ENCODE measurements at places on chromosomes 3 and 15.

- no peak for DNase-seq
Measured at GRCh38 chr3:47605652-47606051, 27.0 kb upstream of the CSPG5 start.

DNA sequence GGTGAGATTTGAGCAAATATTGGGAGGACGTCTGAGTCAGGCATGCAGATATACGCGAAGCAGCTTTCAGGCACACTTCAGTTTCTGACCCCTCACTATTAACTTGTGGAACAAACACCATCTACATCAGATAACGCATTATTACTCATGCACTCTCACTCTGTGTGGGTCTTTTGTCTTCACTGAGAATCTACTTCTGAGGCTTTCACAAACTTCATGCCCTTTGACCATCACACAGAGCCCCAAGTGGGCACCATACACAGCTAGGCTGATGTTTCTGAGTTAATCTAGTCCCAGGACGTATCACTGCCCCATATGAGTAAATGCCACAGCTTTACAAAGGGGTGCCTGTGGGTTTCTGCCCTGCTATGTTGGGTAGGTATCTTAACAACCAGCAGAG, 39.6 kb upstream of the IP6K2 start:
- DNase-seq, result no peak

DNA sequence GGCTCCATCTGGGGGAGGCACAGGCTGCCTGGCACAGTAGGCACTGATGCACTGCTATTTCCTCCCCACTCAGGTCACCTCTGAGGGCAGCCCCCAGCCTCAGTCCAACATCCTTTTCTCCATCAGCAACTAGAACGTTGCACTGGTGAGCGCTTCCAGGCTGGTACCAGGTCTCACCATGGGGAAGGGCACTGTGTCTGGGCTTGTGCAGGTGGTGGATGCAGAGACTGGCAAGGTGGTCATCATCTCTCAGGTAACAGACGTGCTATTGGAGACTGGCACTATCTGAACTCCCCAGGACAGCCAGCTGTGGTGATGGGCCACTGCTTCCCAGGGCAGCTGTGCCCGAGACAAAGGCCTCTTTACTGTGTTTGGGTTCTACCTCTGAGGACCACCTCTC, 8.3 kb upstream of the TXNRD3 start:
- DNase-seq, result no peak

DNA sequence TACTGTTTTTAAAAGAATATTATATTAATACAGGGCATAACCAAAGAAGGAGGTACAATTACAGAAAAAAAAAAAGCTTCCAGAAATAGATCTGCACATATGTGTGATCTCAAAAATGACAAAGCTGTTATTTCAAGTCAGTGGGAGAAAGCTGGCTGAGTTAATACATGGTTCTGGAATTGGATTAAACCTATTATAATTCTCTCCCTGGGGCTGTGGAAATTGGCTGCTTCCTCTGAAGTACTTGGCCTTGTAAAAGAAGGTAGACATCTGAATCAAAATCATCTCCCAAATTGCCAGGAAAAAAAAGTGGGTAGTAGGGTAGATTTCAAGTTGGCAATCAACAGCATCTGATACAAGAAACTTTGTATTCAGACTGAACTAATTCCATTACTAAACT, 723.9 kb upstream of the ALCAM start:
- no peak for DNase-seq

DNA sequence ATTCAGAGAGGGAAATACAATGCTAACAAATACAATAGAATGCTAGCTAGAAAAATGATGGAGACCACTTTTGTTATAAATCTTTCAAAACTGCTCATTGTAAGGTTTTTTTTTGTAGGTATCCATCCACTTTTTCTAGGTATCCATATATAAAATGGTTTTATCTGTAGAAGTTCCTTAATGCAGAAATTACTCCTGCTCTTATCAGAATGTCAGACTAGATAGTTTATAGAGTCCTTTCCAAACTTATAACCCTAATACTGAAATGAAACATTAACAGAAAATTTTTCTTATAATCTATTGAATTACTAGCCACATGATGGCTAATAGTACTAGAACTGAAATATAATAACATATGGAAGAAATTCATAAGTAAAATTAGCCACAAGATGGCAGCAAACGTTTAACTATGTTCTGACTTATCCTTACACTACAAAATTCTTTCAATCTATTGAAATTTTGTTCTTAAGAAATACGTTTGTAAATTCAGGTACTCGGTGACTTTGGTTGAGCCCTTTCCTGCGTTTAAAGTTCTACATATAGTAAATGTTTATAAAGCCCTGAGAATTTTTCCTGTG, 58.5 kb downstream of the ECT2 start:
- peak; percentile 14 for DNase-seq

GRCh38 chr15:68571582-68571981, 7.2 kb upstream of the CORO2B start:
- DNase-seq, result no peak

- no peak for DNase-seq
Measured at GRCh38 chr3:57933602-57934001, 74.6 kb upstream of the FLNB start.

- DNase-seq, result no peak
Measured at GRCh38 chr3:124273651-124274050, 281.7 kb upstream of the ROPN1 start.

- no peak for DNase-seq
Measured at GRCh38 chr3:55583475-55583874, 96.4 kb upstream of the WNT5A start.

- no peak for DNase-seq
Measured at GRCh38 chr3:45712434-45713110, 23.4 kb downstream of the SACM1L start.

GRCh38 chr15:64740311-64741170, 34.8 kb downstream of the RBPMS2 start:
- peak; percentile 68 for DNase-seq

- DNase-seq, result no peak
Measured at GRCh38 chr15:80817901-80818300, 38.7 kb downstream of the CEMIP start.

DNA sequence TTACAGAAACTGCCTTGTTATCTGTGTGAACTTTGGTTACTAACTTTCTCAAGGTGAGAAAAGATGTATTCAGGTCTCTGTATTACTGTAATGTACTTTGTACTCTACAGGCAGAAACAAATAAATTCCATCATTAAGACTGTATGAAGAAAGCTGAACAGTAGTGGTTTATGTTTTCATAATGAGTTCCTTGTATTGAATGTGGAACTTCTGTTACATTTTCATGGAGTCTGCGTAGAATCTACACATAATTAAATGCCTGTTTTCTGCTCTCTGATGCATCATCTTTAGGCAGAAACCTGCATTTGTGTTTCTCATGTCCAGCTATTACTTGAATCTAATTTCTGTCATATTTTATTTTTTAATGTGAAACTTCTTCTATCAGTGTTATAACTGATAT, 302.8 kb downstream of the NLGN1 start:
- no peak for DNase-seq

GRCh38 chr3:17730318-17730967, 12.0 kb downstream of the TBC1D5 start:
- DNase-seq, result no peak

DNA sequence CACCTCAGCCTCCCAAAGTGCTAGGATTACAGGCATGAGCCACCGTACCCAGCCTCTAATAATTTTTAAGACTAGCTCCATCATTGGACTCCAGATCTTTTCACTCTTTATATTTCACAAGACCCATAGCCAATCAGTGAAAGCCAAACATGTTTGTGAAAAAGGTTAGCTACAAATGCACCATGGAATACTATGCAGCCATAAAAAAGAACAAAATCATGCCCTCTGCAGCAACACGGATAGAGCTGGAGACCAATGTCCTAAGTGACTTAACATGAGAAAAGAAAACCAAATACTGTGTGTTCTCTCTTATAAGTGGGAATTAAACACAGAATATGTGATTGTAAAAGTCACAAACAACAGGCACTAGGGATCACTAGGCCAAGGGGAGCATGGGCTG, 3.2 kb downstream of the SCAPER start:
- DNase-seq, result no peak

GRCh38 chr3:31268868-31269267, 263.9 kb upstream of the STT3B start:
- DNase-seq, result no peak

DNA sequence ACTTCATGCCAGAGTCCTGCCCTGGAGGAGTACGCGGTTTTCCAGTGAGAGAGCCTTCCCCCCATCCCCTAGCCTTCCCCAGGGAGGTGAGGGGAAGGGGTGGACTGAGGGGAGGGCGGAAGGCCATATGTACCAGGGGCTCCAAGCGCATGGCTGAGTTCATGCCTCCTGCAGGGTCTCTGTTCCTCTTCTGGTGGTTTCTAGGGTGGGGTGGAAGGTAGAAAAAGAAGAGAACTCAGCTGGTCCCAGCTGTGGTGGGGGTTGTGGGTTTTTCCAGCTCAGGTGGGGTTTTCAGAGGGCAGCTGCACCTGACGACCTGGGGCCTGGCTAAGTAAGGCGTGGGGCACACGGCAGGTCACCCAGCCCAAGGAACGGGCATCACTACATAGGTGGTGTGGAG, 10.7 kb upstream of the IQSEC1 start:
- DNase-seq, result no peak

DNA sequence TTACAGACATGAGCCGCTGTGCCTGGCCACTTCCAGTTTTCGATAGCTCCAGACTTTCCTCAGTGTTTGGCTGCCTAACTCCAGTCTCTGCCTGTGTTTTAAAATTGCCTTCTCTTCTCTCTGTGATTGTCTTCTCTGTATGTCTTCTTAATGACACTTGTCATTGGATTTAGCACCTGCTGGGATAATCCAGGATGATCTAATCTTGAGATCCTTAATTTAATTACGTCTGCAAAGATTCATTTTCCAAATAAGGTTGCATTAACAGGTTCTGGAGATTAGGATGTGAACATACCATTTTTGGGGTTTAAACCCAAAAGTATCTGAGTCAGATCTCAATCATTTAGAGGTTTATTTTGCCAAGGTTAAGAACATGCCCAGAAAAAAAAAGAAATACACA, 222.2 kb upstream of the PDZRN3 start:
- DNase-seq, result no peak

DNA sequence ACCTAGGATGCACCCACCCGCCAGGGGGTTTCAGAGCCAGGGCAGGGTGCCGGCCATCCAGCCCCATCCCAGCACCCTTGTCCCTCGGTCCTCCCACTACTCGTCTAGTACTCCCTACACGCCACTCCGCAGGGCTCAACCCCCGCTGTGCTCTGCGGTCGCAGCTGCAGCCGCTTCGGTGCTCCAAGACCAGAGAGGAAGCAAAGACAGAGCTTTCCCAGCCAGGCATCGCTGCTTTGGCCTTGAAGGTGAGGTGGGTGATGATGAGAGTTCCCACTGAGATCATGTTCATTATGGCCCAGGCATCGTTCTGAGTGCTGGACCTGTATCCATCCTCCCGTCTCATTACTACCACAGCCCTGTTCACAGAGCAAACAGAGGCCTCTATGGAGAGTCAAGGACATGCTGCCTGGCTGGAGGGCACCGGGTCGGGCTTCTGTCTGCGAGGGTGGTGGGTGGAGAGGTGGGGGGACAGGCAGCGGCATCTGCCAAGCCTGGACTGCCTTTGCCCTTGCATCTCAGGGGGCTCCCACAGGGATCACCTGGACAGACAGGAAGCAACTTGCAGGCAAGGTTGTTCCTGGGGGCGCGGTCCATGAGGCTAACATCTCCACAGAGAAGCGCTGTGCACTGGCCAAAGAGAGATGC, 66.9 kb downstream of the KLF13 start:
- DNase-seq, result no peak

DNA sequence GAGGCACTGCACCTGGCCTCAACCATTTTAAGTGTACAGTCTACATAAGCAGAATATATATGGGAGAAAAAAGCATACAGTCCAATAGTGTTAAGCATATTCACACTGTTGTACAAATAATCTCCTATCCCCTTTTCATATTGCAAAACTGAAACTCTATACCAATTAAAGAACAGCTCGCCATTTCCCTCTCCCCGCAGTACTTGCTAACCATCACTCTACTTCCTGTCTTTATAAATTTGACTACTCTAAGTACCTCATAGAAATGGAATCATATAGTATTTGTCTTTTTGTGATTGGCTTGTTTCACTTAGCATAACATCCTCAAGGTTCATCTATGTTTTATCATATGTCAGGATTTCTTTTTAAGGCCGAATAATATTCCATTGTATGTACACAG, 21.6 kb upstream of the TASOR start:
- no peak for DNase-seq

DNA sequence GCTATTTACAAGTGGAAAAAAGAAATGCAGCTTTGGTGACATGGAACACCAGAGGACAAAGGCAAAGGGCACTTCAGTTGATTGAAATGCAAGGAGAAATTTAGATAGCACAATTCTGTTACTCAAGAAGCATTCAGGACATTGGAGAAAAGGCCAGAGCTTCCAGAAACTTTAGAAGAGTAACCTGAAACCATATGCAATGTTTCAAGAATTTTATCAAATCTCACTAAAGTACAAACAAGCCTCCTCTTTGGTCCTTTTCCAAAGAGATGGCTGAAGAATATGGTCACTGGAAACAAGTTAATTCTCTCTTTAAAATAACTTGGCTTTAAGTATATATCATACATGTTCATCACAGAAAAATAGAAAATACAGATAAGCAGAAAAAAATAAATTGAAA, 14.6 kb upstream of the LMOD3 start:
- no peak for DNase-seq

- DNase-seq, result no peak
Measured at GRCh38 chr3:136858381-136858780, 3.6 kb upstream of the NCK1 start.

GRCh38 chr3:67142432-67142831, 144.3 kb downstream of the KBTBD8 start:
- no peak for DNase-seq

GRCh38 chr15:85007741-85008397, 26.2 kb downstream of the PDE8A start:
- DNase-seq, result no peak

- no peak for DNase-seq
Measured at GRCh38 chr3:104392327-104392726, 974.4 kb upstream of the ALCAM start.

DNA sequence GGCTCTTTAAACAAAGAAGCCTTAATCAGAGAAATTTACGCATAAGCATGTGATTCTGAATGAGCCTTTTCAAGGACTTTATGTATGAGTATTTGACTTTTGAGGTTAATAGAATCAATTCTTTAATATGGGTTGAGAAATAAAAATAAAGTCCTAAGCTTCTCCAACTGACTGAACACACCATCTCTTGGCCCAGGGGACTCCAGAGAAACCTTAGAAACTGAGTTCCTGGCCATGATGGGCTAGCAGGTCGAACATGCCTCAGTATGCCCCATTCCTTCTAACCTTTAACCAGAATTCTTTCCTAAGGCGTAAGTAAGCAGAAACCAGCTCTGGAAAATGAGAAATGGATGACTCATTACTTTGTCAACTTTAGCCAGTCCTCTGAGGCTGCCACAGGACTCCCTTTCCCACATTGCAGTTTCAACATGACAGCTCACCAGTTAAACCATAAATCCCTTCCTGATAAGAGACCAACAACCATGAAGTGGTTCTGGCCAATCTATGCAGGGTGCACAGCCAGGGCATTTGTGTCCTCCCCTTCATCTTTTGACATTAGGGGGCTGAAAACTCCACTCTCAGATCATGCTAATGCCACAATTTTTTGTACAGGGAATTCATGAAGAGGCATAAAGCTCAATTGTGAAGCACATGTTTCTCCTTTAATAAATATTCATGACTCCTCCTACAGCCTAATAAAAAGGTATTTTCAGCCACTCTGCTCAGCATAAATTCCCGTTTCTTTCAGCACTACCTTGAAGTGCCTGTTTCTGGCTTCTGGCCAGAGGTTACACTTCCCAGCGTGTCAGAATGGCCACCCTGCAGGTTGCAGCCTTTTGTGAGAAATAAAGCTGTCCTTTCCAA, 33.3 kb downstream of the TM4SF18 start:
- DNase-seq, result no peak

GRCh38 chr3:64717411-64717810, 29.6 kb upstream of the ADAMTS9 start:
- no peak for DNase-seq
